NCI-H187 treated with DMSO at 0.1 percent for 48 hours (cell line): ENCODE measurements at places on chromosomes 4 and X.

- DNase-seq = no peak
These were observed 6.2 kb downstream of the MBNL3 start for GRCh38 chrX:132482632-132483031.

DNA sequence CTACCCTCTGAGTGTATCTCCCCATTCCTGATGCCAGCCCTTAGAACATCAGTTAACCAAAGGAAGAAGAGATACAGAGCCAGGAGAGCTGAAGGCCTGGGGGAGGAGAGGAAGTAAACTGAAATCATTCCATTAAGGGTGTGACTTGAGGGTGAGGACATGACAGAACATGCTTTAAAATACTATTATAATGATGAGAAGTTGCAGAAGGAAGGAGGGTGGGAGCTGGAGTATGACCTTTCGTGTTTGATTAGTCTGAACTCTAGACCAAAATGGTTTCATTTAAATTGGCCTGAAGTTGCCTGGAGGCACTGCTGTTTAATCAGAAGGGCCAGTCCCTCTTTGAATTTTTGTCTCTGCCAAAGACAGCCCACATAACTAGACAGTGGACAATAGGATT lies 11.4 kb downstream of the INTS6L start:
- DNase-seq = no peak

DNA sequence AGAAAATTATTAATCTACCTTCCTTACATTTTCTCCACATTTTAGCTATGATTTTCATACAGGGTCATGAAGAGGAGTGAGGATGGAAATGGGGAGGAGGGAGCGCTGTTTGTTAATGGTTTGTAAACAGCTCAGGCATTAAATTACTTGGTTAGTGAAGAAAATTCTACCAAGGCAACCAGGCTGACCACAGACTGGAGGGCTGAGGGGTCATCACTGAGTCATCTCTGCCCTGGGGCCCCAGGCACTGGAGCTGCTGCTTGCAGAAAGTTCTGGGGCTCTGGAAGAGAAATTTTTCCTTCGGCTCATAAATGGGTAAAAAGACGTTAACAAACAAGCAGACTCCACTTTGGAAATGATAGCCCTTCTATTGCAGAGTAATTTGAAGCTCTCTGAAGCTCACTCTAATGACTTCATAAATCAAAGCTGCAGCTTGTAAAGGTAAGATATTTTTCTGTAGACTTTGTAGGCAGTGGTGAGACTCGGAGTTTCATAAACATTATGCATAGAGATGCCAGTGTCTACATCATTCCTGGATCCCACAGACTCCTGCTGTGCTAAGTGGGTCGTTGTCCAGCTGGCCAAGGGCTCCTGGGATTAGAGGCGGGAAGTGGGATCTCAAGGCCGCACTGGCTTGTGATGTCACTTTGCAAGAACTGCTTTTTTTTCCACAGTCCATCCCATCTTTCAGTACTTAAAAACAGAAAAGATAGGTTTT lies 159.6 kb downstream of the PTTG2 start:
- DNase-seq = peak; percentile 44

DNA sequence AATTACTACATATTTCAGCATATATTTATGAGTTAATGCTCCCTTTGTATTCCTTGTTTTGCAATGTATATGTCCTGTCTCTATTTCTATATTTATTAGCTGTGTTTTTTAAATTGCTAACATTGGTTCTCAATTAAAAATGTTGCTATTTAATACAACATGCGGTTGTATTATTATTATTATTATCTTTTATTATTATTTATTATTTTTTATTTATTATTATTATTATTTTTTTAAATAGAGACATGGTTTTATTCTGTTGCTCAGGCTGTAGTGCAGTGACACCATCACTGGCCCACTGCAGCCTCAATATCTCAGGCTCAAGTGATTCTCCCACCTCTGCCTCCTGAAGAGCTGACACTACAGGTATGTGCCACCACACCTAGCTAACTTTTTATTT lies 1005.9 kb upstream of the ADGRL3 start:
- DNase-seq = no peak

GRCh38 chrX:10444204-10444603 lies 176.2 kb downstream of the MID1 start:
- DNase-seq = no peak

- DNase-seq = no peak
These were observed 32.8 kb upstream of the REST start for GRCh38 chr4:56874923-56875322.

DNA sequence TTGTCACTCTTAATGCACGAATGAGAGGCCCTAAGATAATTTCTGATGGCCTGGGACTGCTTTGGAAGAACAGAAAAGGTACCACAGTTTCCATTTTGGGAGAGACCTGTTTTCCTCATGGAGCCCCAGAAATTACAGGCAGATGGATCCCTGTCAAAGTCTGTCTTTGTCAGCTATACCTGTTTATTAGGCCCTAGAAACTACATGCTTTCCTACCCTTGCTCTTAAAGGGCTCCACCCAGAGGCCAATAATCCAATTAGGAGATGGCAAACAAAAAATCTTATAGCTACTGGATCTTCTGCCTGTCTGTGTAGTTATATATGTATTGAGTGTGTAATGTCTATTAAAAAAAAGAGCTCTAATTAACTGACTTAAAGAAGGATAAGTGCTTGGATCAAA lies 141.3 kb downstream of the NR3C2 start:
- no peak for DNase-seq

DNA sequence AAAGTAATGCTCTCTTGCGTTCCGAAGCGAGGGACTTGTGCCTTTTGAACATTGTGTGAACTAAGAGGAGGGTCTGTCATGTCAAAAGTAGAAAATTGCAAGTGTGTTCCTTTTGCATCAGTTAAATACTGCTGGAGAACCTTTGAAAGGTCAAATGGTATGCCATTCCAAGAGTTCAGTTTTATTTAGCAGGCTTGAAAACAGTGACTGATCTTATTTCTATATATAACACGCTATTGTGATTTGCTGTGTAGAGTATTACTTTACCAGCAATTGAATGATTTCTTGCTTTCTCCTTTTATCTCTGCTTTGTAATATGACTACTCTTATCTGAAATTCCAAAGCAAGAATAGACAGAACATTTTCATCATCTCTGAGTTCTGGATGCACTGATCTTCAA lies at the start of gene TECRL:
Gene TECRL (minus strand): TSS at position 151 of the 400 bp plus-strand sequence. CDS start 99 bp downstream, at position 52.
- no peak for DNase-seq

DNA sequence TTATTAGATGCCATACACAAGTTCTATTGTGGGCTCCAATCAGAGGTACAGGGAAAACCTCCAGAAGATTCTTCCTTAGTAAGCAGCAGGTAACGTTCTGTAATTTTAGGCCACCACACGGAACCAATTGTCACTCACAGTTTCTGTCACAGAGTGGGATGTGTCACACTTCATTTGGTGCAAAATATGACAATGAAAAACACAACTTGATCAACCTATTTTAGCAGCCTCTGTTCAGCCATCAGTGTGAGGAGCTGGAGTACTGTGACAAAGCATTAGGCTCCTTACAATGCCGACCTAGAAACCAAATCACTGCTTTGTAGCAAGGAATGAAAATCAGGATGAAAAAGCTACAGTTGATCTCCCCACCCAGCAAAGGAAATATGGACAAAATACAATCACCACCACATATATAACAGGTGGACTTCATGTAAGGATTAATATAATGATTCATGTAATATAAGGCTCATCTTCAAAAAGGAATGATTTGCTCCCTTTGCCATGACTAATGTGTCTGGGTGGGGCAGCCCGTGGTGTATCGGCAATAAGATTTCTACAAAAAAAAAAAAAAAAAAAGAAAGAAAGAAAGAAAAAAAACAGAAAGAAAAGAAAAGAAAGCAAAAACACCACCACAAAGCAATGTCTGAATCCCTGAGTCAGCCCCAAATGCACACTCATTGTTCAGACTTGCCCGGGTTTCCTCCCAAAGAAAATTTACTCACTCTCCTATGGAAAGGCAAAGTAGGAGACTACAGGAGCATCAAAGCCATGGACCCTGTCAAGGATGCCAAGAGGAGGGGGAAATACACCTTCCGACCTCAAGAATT lies 36.0 kb downstream of the SLC9A7 start:
- no peak for DNase-seq

DNA sequence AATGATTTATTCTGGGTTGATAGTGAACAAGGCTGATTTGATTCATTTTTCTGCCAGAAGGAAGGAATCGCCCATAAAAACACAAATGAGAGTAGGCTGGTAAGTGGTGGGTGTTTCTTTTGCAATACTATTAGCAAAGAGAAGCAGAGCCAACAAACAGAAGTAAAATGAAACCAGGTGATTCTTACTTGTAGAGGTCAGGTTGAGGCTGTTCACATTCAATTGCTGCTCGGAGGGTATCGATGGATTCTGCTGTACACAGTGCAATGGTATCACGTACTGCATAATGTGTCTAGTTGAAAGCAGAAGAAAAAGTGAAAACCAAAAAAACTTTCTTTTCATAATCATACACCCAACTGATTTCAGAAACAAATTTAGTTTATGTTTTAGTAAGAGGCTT lies 94.1 kb upstream of the MCF2 start:
- no peak for DNase-seq

DNA sequence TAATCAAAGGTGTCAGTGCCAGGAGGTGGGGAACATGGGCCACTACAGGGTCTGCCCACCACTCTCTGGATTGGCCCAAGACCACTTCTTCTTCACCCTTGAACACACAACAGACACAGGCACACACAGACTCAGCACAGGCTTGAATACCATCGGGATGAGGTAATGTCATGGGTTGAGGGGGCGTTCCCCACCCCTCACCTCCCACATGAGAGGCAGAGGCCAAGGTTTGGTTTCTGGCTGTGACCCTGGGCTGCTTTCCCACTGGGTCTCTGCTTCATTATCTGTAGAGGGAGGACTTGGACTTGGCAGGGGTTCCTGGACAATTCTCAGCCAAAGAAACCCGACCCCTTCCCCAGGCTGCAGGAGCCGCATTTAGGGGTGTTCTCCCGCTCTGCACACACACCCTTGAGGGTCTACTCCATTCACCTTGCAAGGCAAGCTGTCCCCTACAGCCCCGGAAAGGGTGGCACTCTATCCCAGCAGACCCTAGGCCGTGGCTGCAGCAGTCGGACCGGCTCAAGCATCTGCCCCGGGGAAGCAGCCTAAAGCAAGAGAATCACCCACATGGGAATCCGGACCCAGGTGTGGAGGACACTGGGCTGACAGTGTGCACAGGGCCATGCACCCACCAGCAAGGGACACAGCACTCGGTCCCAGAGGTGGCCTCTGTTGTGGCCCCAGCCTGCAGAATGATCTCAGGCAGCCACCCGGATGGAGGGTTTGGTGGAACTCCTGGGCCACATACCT lies 62.4 kb downstream of the TRMT44 start:
- no peak for DNase-seq

- no peak for DNase-seq
These were observed 156.6 kb upstream of the CTSO start for GRCh38 chr4:156109943-156110900.

- DNase-seq = no peak
These were observed 176.1 kb downstream of the DCTD start for GRCh38 chr4:182741054-182741453.

DNA sequence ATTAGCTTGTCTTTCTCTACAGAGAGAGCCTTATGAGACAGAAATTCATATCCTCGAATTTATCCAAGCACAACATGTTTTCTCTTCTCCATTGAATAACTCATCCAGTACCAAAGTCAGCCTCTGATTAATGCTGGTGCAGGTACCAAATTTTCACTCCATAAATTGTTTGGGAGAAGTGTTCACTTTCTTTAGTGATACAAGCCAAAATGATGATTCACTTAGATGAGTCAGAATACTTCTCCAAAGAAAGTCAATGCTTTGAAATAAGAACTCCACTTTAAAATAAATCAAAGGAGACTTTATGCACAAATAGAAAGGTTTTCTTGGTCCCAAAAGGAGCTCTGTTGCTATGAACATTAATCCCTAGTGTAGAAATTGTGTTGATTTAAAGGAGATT lies 60.2 kb downstream of the MAOB start:
- no peak for DNase-seq

- no peak for DNase-seq
These were observed 262.1 kb upstream of the NR3C2 start for GRCh38 chr4:148704291-148704690.

- no peak for DNase-seq
These were observed 5.7 kb upstream of the XK start for GRCh38 chrX:37679888-37680287.

- DNase-seq = no peak
These were observed 13.7 kb downstream of the WDFY3 start for GRCh38 chr4:84952776-84953175.

DNA sequence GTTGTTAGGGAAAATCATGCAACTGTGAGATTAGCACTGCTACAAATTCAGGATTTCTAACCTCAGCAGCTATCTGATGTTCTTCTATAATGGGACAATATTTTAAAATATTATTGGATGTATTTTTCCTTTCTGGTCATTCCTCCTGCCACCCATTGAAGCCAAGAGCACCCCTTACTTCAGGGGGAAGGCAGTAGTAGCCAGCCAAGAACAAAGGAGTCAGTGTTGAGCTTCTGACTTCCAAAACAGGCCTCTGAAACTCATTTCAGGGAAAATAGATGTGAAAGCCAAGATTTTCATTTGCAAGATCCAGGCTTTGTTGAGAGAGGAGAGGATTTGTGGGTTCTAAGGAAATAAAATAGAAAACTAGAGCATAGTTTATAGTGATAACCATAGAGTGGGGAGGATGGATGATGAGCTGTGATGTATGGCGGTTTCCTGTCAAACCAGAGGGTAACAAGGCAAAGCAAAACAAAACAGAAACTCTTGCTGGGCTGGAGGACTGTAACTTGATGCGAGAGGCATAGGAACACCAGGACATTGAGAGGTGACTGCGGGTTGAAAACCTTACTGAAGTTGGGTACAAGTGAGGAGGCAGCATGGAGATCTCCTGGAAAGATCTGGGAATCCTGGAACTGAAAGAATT lies 173.7 kb upstream of the LEF1 start:
- no peak for DNase-seq
